Activated naive CD4-positive, alpha-beta T cell treated with anti-CD3 and anti-CD28 coated beads, Interleukin-2, amount 10 ng/mL, durations not matched to agents 7 days and 5 days (primary cell): ENCODE measurements at places on chromosomes 11 and 22.

GRCh38 chr11:124935548-124936514 is at the start of gene HEPACAM:
TSS of gene HEPACAM (minus strand) at chr11:124936047. CDS start at chr11:124936006, 41 bp downstream.
- DNase-seq, result no peak

GRCh38 chr22:47091246-47091651 is 328.8 kb downstream of the TBC1D22A start:
- DNase-seq, result peak; percentile 29

DNA sequence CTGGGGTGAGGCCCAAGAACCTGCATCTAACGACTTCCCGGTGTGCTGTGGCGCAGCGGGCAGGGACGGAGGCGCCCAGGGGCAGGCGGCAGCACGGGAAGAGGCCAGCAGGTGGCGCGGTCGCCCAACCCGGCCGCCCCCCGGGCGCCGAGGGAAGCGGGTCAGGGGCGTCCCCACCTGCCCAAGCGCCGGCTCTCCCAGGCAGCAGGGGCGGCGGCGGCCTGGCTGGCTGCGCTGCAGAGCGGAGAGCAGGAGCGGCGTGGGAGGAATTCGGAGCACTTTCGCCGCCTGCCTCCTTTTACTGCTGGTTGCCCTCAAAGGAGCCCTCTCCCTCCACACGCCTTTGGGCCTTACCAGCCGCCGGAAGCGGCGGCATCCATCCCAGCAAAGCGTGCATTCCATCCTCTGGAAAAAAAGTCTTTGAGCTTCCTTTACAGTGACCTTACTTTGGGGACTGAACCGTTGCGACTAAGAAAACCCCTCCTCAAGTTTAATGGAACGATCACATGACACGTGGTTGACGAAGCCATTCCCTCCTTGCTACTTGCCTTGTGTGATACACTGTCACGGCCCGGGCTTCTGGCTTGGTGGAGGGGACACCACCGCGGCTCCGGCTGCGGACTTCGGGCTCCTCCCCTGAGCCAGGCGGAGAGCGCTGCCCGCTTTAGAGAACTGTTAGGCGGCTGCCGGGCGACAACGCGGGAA is 106.8 kb upstream of the CLMP start:
- DNase-seq, result peak; percentile 78

DNA sequence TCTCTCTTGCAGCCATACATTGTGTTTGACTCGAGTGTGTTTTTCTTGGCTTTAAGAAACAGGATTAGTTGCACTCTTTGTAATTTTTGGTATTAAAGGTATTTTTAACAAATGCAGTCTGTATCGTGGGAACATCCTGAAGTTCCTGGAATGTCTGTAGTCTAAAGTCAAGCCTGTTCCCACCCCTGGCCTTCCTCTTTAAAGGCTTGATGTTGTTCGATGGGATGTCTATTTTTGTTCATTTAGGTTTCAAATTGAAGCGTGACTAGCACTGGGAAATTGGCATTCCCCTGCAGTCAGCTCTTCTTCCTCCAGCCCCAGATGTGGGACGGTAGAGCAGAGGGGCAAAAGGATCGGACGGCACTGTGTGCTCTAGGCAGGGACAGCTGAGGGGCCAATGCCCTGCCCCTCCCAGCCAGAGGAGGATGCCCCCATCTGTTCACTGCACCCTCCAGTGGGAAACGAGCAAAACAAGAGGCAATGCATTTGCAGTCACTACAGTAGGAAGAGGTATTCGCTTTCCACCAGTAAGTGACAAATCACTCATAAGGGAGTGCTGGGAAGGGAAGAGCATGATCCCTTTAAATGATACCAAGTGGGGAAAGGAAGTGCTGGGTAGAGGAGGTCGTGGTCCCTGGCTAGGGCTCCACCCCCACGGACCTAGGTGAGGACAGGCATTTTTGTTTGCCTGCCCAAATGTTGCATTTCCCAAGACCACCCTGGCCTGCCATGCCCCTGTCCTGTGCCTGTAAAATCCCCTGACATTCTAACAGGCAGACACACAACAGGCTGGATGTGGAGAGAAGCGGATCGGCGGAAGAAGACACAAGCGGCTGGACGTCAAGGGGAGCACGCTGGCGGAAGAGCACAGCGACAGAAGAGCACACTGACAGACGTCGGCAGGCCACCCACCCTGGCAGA is 47.4 kb upstream of the SEPTIN5 start:
- no peak for DNase-seq

DNA sequence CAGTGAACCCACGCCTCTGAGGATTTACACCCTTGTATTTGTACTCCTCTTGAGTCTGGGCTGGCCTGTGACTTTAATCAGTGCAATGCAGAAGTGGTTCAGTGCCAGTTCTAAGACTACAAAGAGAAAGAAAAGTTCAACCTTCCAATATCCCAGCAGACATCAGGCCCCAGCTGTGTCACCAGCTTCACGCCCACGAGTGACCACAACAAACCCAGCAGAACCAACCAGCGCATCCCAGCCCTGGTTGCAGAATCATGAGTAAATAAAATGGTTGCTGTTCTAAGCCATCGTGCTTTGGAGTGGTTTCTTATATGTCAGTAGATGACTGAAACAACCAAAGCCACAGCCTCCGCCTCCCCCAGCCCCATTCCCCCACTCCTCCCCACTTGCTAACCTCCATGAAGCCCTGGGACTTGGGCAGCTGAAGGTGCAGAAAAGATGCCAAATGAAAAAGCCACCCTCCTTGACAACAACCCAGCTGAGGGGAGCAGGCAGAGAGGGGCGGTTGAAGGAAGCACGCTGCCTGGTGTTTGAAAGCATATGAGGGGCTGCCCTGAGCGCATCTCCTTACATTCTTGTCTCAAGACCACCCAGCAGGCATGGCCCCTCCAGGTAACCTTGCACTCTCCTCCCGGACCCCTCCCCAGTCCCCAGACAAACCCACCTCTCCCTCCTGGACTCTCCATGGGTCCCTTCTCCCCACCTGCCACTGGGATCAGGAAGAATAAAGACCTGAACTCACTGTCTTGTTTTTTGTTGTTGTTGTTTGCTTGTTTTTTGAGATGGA is 20.9 kb downstream of the TSKU start:
- DNase-seq, result peak; percentile 69

GRCh38 chr11:44065841-44066731 is at the start of gene ACCS:
TSS of gene ACCS (plus strand) at chr11:44066270. CDS start at chr11:44067628, 1,358 bp downstream.
- DNase-seq, result peak; percentile 95

GRCh38 chr11:122202951-122203456 is 87.0 kb upstream of the BLID start:
- DNase-seq, result peak; percentile 57

- no peak for DNase-seq
Measured at GRCh38 chr11:124832571-124832970, 32.4 kb upstream of the MSANTD2 start.

DNA sequence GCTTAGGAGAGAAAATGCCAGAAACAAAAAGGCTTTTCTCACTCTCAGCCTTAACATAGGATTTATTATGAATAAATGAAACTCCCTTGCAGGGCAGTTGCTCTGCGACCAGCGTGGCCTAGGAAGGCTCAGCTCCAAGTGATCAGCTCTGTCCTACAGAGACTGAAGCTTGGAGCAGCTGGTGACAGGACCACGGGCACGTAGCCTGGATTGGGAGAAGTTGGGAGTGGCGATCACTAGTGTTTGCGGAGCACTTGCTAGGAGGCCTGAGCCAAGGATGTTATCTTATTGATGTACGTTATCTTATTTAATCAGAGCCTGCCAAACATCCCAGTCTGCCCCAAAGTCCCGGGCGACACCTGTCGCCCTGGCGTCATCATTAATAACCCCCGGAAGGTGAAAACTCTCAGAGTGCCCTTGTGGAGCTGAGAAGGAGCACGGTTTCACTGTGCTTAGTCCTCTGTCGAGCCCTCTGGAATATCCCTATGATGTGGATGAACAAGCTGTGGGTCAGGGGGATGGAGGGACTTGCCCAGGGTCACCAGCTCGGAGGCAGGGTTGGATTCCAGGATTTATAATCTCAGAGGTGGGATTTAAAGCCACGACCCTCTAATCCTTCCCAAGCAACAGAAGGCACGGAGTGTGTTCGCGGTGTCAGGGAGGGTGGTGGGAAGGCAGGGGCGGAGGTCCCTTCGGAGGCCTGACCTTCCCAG is 40.8 kb upstream of the SMIM38 start:
- no peak for DNase-seq

- no peak for DNase-seq
Measured at GRCh38 chr11:72578991-72579815, 95.0 kb downstream of the PDE2A start.

DNA sequence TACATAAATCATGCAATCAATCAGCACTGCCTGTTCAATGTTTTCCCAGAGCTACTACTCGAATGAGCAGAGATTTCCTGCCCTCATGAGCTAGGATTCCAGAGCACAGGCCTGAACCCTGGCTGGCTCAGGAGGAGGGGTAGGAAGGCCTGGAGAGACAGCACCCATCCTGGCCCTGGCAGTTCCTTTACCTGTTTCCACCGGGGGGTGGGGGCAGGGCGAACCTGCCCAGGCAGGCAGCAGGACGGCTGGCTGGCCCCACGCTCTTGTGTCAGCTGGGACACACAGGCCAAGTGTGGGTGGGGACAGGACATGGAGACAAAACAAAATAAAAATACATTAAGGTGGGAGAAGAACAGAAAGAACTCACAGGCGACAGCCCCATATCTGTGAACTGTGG is 109.8 kb upstream of the BID start:
- no peak for DNase-seq

GRCh38 chr11:73335204-73335923 is 27.3 kb downstream of the ARHGEF17 start:
- peak; percentile 83 for DNase-seq

- no peak for DNase-seq
Measured at GRCh38 chr11:68373815-68374501, 61.6 kb downstream of the LRP5 start.

DNA sequence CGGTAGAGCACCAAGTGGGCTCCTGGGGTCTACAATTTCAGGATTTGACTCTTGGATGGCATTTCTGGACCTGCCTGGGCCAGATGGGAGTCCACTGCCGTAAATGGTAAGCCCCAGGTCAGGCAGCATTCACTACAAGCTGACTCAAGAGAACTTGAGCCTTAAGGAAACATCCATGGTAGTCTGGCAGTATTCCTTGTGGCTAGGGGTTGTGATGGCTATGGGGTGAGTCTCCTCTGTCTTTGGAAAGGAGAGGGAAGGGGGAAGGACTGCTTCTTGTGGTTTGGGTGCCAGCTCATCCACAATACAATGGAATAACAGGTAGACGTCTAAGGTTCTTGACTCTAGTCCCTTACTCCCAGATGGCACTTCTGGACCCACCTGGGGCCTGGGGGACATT is 32.3 kb upstream of the POU2AF2 start:
- no peak for DNase-seq

- DNase-seq, result peak; percentile 60
Measured at GRCh38 chr11:4072668-4073285, 21.8 kb upstream of the RRM1 start.

GRCh38 chr11:75437966-75438659 is 5.1 kb upstream of the KLHL35 start:
- DNase-seq, result no peak

- DNase-seq, result no peak
Measured at GRCh38 chr11:29781268-29781667, 235.6 kb downstream of the KCNA4 start.

DNA sequence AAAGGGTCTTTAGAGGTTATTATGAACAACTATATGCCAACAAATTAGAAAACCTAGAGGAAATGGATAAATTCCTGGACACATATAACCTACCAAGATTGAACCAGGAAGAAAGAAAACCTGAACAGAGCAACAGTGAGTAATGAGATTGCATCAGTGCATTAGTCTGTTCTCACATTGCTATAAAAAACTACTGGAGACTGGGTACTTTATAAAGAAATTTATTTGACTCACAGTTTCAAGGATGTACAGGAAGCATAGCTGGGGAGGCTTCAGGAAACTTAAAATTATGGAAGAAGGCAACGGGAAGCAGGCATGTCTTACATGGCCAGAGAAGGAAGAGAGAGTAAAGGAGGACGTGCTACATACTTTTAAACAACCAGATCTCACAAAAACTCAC is 70.8 kb upstream of the GNAZ start:
- DNase-seq, result no peak

GRCh38 chr22:41873391-41873790 is 40.5 kb downstream of the SREBF2 start:
- DNase-seq, result peak; percentile 31

- DNase-seq, result no peak
Measured at GRCh38 chr11:92152245-92152644, 72.4 kb upstream of the FAT3 start.

DNA sequence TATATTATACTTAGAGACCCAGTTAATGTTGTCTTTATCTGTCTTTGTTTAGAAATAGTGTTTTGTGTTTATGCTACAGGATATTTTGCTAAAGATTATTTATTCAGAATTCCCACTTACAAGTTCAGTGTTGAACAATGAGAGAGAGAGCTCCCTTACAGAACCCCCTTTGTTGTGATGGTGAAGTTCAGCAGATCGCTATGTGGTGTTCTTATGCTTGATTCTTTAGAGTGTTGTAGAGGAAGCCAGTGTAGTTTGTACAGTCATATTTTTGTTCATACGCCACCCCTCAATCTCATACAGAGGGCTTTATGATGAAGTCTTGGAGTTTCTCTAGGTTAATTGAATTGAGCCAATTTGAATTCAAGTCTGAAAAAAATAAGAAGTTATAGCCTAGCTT is 150.2 kb downstream of the TMEM135 start:
- no peak for DNase-seq

GRCh38 chr22:43136255-43136654 is 6.9 kb downstream of the MCAT start:
- DNase-seq, result peak; percentile 59
